ENCODE measurements at places on chromosomes 6 and 20. TPM values are rescaled to one million over a fixed set of nuclear protein-coding genes. Genes with fewer than 3 reads are reported as not detected.

DNA sequence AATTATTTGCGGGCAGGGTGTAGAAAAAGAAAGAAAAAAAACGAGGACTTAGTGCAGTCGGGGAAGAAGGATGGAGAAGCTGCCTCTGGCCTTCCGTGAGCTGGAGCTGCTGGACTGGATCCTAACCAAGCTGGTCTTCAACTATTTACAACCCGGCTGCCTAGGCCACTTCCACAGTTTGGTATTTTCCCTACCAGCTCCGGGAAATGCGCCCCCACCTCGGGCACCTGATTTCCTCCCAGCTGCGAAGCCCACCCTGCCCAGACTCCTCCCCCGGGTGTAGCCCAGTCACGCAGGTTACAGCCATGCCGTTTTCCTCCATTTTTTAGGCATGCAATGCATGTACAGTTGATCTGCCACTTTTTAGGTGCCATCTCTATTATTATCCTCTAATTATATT lies 21.2 kb downstream of the THEMIS start:
- DNase-seq = peak; percentile 83

Gene MED20
- 23.4 TPM for total RNA-seq

Gene POM121L2
- not detected for total RNA-seq

- peak; percentile 13 for DNase-seq
Measured at GRCh38 chr20:43681991-43682410, 15.1 kb downstream of the MYBL2 start.

Gene CCM2L
- not detected for total RNA-seq

DNA sequence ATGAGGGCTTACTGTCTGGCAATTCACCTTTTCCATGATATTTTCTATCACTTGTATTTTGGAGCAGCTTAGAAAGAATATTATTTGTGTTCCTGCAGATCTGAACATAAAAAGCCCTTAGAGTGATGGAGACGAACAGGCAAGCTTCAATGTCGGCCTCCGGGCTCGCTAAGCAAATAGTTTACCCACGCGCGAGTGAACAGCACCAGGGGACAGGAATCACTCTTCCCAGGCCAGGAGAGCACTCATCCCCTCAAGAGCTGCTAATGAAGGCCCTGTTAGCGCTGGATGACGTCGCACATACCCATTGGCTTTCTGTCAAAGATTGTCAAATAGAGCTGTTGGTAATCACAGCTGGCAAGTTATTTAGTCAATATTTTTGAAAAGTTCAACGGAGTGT lies 395.7 kb downstream of the ZFAND3 start:
- DNase-seq = no peak

Gene CTSA
- 34.5 TPM for total RNA-seq

- DNase-seq = no peak
Measured at GRCh38 chr6:136161950-136162349, 88.2 kb downstream of the MTFR2 start.

Gene TFAP2A
- not detected for total RNA-seq

DNA sequence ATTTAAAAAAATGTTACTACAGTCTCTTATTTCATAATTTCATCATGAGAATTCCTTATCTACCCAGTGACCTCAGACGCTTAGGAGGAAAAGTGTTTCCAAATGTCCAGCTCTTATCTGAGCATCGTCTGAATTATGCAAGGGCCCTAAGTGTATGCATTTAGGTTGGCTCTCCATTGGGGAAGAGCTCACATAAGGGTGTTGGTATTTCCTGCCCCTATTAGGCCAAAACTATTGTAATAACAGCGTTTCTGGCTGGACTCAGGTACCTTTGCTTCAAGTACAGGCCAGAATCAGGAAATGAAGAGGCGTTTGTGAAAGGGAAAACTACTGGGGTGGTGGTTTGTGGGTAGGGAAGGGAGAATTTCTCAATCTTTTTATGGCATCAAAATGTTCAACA lies 40.4 kb upstream of the SGK1 start:
- no peak for DNase-seq

- no peak for DNase-seq
Measured at GRCh38 chr20:35514371-35514932, 15.0 kb downstream of the C20orf173 start.

- DNase-seq = no peak
Measured at GRCh38 chr6:154602296-154602695, 91.8 kb upstream of the CNKSR3 start.

- DNase-seq = no peak
Measured at GRCh38 chr20:688809-689212, 13.2 kb upstream of the SCRT2 start.

Gene FAM162B
- total RNA-seq = not detected

Gene OR2B3
- total RNA-seq = not detected

Gene MUC22
- total RNA-seq = not detected

DNA sequence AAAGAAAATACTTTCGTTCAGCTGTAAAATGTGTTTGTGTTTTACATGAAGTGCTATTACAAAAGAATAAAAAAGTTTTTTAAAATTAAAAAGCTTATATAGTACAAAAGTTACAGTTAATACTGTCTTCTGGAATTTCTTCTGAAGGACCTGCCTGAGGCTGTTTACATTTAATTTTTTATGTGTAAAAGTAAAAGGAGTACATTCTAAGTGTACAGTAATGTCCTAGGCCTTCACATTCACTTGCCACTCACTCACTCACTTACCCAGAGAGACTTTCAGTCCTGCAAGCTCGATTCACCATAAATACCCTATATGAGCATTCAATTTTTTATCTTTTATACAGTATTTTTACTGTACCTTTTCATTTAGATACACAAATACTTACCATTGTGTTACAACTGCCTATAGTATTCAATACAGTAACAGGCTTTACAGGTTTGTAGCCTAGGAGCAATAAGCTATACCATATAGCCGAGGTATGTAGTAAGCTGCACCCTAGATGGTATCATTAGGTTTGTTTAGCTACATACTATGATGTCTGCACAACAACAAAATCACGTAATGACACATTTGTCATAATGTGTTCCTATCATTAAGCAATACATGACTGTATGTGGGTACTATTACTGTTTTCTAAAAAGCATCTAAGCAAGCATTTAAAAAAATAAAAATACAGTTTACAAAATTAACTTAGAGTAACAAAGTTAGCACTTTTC lies 33.0 kb downstream of the RNF146 start:
- DNase-seq = no peak

Gene LY86
- total RNA-seq = not detected

Gene CYP24A1
- total RNA-seq = not detected

GRCh38 chr6:8707369-8707768 lies 272.0 kb upstream of the SLC35B3 start:
- no peak for DNase-seq

DNA sequence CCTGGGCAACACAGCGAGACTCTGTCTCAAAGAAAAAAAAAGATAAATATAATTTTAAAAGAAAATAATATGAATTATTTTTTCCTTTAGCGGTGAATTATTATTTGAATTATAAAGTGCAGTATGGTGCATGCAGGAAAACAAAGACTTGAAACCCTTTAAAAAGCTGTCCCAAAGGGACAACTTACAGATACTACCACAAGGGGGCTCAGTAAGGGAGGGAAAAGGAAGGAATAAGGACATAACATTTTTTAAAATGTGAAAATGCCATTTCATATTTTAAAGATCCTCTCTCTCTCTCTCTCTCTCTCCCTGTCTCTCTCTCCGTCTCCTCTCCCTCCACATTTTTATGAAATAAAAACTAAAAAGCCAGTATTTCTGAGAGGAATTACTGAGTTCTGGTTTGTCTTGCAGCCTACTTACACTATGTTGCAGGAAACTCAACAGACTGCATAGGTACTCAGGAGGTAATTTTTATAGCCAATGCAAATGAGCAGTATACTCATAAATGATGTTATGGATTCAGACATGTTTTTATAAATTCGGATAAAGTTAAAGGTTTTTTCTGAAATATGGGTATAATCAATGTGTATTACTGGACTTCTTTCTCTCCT lies 455.0 kb upstream of the GJE1 start:
- DNase-seq = no peak

Gene RIMS4
- total RNA-seq = not detected

DNA sequence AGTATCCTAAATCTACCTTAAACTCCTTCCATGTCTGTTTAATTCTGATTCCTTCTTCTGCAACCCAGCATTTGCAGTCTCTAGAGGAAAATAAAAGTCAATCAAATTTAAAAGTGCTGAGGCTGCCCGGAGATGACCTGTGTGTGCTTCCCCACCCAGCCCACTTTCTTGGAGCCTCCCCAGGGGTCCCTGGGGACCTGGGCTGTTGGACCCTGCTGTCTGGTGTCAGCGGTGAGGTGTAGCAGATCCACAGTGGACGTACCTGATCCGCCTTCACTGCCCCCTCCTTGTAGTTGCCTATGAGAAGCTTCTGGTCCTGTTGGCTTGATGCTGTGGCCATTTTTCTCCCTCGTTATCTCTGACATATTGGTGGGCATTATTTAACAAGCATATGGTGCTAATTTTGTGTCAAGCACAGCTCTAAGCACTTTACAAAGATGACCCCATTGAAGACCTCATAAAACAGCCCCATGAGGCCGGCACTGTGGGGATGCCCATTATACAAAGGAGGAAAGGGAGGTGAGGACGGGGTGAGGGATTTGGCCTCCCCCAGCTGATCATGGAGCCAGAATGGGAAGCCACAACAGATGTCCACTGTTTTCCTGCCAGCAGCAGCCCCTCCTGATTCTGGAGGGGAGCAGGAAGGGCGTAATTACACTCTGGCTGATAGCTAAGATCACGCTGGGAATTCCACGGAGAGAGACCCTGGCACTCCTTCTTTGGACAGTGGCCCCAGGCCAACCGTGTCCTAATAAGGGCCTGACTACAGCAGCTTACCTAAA lies 628.2 kb downstream of the CDH26 start:
- no peak for DNase-seq

DNA sequence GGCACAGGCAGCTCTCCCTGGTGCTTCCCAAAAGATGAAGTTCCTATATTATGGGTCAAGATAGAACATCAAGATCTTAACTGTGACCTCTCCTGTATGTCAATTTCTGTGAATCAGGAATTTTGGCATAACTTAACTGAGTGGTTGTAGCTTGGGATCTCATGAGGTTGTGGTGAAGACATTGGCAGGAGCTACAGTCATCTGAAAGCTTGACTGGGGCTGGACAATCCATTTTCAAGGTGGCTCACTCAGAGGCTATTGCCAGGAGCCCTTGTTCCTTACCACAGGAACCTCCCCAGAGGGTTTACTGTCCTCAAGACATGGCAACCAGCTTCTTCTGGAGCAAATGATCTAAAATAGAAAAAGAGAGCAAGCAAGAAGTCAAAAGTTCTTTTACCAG lies 252.2 kb downstream of the ADGB start:
- DNase-seq = no peak

Gene MPC1
- 20.3 TPM for total RNA-seq

GRCh38 chr6:54474898-54475297 lies 166.7 kb downstream of the TINAG start:
- DNase-seq = no peak

Gene VGLL2
- not detected for total RNA-seq

Gene LAMP5
- total RNA-seq = not detected

GRCh38 chr6:27241443-27241842 lies 6.1 kb upstream of the PRSS16 start:
- no peak for DNase-seq

DNA sequence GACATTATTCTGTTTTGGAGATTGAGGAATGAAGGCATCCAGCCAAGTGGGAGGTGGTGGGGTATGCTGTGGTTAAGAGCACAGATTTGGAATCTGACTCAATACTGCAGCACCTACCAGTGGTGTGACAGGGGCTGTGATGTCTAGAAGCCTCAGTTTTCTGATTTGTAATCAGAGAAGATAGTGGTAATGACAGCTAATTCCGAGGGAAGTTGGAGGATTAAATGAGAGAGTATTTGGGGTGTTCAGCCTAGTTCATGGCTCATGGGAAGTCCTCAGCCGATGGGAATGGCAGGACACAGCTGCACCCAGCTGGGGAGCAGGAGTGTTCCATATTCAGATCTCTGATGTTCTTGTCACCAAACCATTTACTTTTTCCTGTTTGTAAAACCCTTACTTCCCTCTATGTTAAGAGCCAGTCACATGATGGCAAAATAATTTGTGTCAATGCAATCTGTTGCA lies 9.3 kb downstream of the SLC9A8 start:
- DNase-seq = peak; percentile 17

GRCh38 chr6:107542192-107542668 lies 52.3 kb downstream of the SOBP start:
- DNase-seq = no peak

Gene THEMIS
- total RNA-seq = 79.5 TPM

DNA sequence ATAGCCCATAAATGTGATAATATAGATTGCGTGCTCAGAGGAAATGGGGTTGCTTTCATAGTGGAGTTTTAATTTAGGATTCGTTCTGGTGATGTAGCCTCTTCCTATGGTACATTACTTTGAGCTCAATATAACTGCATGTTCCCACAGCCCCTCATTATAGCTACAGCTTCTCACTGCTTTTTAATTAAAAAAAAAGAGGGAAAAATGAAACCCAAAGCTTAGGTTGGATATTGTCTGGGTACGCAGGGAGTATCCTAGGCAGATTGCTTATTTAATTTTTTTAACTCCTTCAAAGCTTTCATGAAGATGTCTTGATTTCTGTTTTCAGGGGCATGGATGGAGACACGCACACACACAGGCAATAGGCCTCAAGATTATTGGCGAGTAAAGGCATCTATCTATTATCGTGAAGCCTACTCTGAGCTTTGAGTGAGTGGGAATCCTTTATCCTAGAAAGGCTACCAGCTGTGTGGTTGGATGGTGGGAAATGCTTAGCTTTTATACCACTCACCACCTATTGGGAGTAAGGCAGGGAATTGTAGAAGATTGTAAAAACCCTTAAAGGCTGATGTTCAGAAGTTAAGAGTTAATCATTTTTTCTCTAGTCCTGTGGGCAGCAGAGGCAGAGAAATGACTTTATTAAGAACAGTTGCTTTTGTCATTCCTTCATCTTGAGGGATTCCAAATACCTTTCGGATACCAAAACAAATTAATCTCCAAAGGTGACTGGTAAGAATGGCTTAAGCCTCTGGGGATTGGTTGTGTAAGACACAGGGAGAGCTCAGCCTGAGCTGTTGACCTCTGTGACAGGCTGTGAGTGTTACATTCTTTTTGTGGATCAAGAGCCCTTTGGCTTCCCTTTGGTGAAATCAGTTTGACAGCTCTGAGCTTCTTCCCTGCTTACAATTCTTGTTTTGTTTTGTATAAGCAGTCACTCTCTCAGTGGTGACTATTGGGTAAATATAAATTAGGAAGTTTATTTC lies 33.4 kb downstream of the CTNNBL1 start:
- no peak for DNase-seq

DNA sequence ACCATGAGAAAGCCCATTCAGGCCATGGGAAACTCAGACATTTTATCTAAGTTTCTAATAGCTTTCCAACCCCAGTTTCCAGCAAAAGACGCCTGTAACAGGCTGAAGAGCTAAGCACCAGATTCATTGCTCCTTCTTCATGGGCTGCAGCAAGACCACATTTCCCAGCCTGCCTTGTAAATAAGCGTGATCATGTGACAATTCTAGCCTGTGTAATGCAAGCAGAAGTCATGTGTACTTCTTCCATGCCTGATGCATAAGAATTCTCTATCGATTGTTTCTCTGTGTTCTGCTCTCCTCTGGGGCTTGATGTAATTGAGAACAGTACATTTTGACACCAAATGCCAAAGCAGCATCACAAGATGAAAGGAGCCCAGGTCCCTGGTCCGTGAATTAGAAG lies 6.8 kb downstream of the PCSK2 start:
- DNase-seq = no peak
